A673 (cell line): ENCODE measurements at places on chromosomes 3 and 15.

- DNase-seq = no peak
- H3K27me3 ChIP-seq = no peaks in the 10 kb centered on the region
- H3K36me3 ChIP-seq = no peaks in the 10 kb centered on the region
These were observed 38.6 kb downstream of the OSBPL10 start for GRCh38 chr3:31942446-31942845.

GRCh38 chr3:69521286-69521685, 135.4 kb upstream of the FRMD4B start:
- no peaks in the 10 kb centered on the region for H3K36me3 ChIP-seq
- no peaks in the 10 kb centered on the region for H3K27me3 ChIP-seq
- no peak overlapping the region for H3K4me3 ChIP-seq

DNA sequence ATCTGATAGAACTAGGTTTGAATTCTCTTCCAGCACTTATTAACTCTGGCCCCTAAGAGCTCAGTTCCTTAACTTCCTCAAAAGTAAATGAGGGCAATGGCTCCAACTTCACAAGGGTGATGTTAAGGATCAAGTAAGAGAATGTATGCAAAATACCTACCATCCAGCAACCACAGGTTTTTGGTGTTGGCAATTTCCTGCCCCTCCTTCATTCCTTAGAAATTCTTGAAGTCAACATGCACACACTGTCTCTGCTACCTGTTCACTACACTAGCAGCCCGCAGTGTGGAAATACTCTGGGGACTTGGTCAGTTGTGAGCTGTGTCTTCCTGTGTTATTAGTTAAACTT, 5.0 kb downstream of the ZBED2 start:
- no peak overlapping the region for H3K4me3 ChIP-seq
- no peak overlapping the region for H3K27ac ChIP-seq
- no peaks in the 10 kb centered on the region for H3K36me3 ChIP-seq
- no peaks in the 10 kb centered on the region for H3K4me1 ChIP-seq
- no peaks in the 10 kb centered on the region for H3K27me3 ChIP-seq

DNA sequence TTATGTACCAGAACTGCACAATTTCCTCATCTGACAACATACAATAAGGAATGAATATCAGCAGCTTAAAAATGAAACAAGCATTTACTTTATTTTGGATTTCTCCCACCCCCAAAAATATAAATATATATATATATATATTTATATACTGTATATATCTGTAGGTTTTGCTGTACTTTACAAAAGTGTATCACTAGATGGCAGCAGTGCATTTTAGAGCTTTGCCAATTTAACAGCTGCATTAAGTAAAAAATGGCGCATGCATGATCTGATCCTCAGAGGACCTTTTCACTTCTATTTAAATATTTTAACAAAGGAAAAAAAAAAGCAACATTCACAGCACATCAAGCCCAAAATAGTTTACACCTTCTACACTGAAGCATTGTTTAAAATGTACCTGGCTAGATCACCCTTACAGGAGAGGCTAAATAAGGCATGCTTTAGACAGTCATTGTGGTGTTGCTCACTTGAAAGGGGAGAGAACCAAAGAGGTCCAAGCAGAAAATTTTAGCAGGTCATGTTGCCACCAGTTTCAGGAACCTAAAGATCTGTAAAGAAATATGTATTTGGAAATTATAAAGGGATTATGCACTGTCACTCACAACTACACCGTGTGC, 72.6 kb downstream of the NPTN start:
- no peak overlapping the region for H3K27ac ChIP-seq
- H3K4me3 ChIP-seq = no peak overlapping the region
- H3K36me3 ChIP-seq = peaks cover 33% of the 10 kb centered on the region
- peak; percentile 83 for DNase-seq
- H3K27me3 ChIP-seq = no peaks in the 10 kb centered on the region
- peaks cover 8% of the 10 kb centered on the region for H3K4me1 ChIP-seq

GRCh38 chr3:128577711-128578110, 72.9 kb downstream of the RPN1 start:
- H3K4me1 ChIP-seq = peaks cover 14% of the 10 kb centered on the region
- DNase-seq = no peak
- no peak overlapping the region for H3K27ac ChIP-seq

DNA sequence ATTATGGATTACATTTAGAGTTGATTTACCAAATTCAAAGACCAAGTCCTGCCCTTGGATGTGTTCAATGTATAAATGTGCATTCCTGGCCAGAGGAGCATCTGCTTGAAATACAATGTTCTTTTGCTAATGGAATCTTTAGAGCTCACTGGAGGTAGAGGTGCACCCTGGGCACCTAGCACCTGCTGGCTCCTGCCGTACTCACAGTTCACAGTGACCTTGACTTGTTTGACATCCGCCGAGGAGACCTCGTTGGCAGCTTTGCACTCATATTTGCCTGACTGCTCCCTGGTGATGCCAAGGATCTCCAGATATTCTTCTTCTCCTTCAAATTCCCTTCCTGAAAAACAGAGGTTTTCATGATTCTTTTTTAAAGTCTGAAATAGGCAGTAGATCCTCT, 229.0 kb downstream of the GAP43 start:
- DNase-seq = no peak
- no peaks in the 10 kb centered on the region for H3K36me3 ChIP-seq
- peaks cover 18% of the 10 kb centered on the region for H3K4me1 ChIP-seq

GRCh38 chr3:75951941-75952340, 166.6 kb upstream of the ZNF717 start:
- H3K36me3 ChIP-seq = no peaks in the 10 kb centered on the region
- no peak for DNase-seq
- H3K4me1 ChIP-seq = no peaks in the 10 kb centered on the region
- no peak overlapping the region for H3K4me3 ChIP-seq

- H3K4me3 ChIP-seq = no peak overlapping the region
- H3K36me3 ChIP-seq = no peaks in the 10 kb centered on the region
- no peaks in the 10 kb centered on the region for H3K27me3 ChIP-seq
- no peak for DNase-seq
- H3K27ac ChIP-seq = no peak overlapping the region
These were observed 610.2 kb upstream of the ROBO2 start for GRCh38 chr3:76429581-76430177.

- DNase-seq = no peak
- H3K4me3 ChIP-seq = no peak overlapping the region
- no peaks in the 10 kb centered on the region for H3K27me3 ChIP-seq
- H3K27ac ChIP-seq = no peak overlapping the region
- H3K36me3 ChIP-seq = peaks cover 75% of the 10 kb centered on the region
These were observed 33.2 kb downstream of the MKRN2 start for GRCh38 chr3:12590096-12590495.

GRCh38 chr15:69433831-69434230, 18.8 kb upstream of the RPLP1 start:
- no peak overlapping the region for H3K4me3 ChIP-seq
- no peaks in the 10 kb centered on the region for H3K27me3 ChIP-seq
- DNase-seq = no peak
- no peak overlapping the region for H3K27ac ChIP-seq
- H3K36me3 ChIP-seq = peaks cover 98% of the 10 kb centered on the region

GRCh38 chr3:120039642-120040610, 54.3 kb downstream of the GSK3B start:
- peaks cover 3% of the 10 kb centered on the region for H3K36me3 ChIP-seq
- H3K4me3 ChIP-seq = no peak overlapping the region
- H3K27me3 ChIP-seq = no peaks in the 10 kb centered on the region
- peaks cover 7% of the 10 kb centered on the region for H3K4me1 ChIP-seq

- H3K4me1 ChIP-seq = peaks cover 13% of the 10 kb centered on the region
- no peaks in the 10 kb centered on the region for H3K36me3 ChIP-seq
- no peak overlapping the region for H3K27ac ChIP-seq
- H3K27me3 ChIP-seq = no peaks in the 10 kb centered on the region
- H3K4me3 ChIP-seq = no peak overlapping the region
- DNase-seq = no peak
These were observed 34.4 kb downstream of the B3GNT5 start for GRCh38 chr3:183287301-183287971.
